ENCODE measurements at places on chromosomes 2 and 18.

DNA sequence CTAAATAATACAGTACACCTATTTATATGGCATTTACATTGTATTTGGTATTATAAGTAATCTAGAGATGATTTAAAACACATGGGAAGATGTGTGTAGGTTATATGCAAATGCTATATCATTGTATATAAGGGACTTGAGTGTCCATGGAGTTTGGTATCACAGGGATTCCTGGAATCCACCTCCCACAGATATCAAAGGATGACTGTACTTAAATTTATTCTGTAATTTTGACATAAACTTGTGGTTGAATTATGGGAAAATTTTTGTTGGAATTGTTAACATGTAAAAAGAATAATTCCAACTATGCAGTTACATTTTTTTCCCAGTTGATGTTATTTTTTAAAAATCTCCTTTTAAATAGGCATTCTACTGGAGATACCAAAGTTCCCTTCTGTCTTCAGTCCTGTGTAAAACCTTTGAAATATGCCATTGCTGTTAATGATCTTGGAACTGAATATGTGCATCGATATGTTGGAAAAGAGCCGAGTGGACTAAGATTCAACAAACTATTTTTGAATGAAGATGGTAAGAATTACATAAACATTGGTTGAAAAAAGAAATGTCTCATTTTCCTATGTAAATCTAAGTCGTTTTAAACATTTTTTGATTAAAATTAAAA lies 24.1 kb downstream of the GLS start:
- DNase-seq = no peak

- no peak for DNase-seq
These were observed 198.0 kb downstream of the ANKRD30B start for GRCh38 chr18:14945984-14946383.

DNA sequence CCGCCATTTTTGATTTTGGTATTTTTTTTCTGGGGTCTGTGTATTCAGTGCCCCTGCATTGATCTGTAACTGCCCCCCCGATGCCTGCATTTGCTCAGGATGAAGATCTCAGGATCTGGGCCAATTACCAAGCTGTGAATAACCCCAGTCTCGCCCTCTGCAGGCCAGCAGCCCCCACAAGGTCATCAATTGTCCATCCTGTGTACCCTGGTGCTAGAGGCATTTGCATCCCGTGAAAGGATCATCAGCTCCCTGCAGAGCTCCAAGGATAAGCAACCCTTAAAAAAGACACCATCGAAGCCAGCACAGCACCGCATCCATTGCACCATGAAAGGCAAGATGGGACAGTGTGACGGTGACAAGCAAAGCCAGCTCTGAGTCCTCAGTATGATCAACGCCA lies 154.1 kb upstream of the KLHL29 start:
- DNase-seq = no peak

- DNase-seq = peak; percentile 27
These were observed 75.8 kb upstream of the ZEB2 start for GRCh38 chr2:144595686-144596072.

DNA sequence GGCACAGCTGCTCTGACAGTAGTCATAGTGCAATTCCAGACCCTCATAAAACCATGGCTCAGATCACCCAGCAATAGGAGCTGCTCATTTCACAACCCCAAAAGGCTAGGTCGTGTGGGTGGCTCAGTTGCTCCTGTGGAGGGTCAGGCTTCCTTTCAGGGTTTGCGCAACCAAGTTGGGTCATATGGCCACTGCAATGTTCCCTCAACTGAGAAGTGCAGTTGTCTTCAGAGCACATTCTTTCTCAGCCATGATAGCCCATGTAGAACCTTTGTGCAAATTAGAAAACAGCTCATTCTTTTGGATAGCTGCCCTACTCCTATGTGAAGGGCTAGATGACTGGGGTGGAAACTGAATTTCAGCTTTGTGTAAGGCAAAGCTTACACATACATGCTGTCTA lies 3.2 kb downstream of the SERPINB13 start:
- no peak for DNase-seq

- peak; percentile 65 for DNase-seq
These were observed at the start of gene KCNK3 for GRCh38 chr2:26692279-26692896. KCNK3 (plus strand) TSS chr2:26692722; CDS start chr2:26692876, 154 bp downstream.

- DNase-seq = no peak
These were observed at the start of gene UGT1A7 for GRCh38 chr2:233681521-233682099. UGT1A7 (plus strand) TSS chr2:233681901; CDS start chr2:233681938, 37 bp downstream.

DNA sequence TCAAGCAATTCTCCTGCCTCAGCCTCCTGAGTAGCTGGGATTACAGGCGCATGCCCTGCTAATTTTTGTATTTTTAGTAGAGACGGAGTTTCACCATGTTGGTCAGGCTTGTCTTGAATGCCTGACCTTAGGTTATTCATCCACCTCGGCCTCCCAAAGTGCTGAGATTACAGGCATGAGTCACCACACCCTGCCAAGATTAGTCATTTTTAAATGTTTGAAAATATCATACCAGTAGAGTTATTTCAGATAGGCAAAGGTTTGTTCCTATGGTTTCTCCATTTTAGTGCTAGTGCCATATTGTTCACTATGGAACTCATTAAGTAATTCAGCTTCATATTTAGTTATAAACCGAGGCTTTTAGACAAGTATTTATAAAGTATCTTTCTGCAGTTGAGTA lies 52.3 kb downstream of the HIBCH start:
- no peak for DNase-seq

- no peak for DNase-seq
These were observed 204.5 kb downstream of the ZFP36L2 start for GRCh38 chr2:43021791-43022509.

DNA sequence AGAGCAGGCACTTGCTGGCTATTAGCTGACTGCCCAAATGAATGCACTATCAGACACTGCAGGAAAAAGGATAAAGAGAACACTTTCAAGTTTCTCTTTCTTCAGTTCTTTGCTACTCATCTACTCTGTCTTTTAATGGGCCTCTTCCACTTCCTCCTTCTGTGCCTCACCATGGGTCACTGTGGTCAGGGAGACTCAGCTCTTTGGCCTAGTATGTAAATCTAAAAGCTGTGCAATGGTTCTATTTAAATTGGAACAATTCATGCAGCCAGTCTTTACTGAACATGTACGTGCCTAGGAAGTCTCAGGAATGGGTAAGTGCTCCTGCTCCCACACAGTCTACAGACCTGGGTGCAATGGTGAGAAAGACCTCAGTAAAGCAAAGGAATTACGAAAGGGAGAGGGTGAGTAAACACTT lies 79.1 kb upstream of the DNMT3A start:
- DNase-seq = no peak

DNA sequence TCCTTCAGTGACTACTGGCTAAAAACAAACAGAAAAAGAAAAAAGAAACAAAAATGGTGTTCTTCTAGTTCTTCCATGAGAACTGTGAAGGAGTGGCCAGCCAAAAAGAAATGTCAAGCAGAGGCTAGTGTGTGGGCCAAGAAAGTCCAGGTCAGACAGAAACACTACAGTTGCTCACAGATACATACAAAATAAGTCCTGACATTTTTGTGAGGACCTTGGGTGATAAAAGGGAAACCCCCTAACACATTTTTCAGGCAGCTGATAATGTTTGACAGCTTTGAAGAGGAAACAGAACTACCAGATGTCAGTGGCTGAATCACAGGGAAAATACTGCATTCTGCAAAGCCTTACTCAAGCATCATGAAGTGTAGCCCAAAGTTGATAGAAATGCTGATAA lies 28.1 kb downstream of the ARHGAP25 start:
- no peak for DNase-seq

GRCh38 chr2:25742501-25742900 lies 69.1 kb upstream of the DTNB start:
- no peak for DNase-seq

DNA sequence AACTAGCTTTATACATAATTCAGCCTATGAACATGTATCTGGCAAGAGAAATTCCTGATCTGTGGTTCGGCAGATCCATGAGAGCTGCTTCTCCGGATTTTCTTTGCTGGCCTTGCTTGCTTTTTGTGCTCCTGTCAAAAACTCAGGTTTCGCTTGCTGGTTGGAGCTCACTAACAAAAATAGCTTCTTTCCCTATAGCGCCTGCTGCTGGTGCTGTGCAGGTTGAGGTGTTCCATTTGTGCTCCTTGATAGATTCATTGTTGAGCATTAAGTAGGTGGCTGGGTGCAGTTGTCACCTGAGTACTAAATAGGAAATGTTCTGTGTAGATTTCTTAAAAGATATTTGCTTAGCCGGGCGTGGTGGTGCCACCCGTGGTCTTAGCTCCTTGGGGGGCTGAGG lies 148.1 kb downstream of the PRPF40A start:
- no peak for DNase-seq

- DNase-seq = peak; percentile 16
These were observed 347.6 kb downstream of the RNF144A start for GRCh38 chr2:7264791-7265190.

DNA sequence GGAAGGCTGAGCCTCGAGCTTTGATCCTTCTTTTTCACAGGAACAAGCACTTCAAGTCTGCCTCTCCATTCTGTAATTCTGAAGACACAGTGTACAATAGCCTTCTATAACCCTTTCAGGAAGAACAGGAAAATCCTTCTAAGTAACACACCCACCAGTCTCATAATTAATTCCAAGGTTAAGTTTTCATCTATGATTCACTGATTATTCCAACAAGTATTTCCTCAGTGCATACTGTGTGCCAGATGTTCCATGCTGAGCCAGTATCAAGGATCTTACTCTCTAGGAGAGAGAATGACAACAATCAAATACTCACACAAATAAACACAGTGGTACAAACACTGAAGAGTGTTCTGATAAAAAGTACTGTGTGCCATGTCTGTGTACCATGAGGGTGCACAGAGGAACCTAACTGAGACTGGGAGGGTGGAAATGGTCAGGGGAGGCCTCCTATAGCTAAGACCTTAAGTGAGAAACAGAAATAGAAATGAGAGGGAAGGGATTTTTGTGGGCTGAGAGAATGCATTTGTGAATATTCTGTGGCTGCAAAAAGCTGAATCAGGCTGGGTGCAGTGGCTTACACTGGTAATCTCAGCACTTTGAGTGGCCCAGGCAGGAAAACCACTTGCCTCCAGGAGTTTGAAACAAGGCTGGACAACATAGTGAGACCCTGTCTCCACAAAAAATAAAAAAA lies 7.3 kb upstream of the MTLN start:
- DNase-seq = no peak

DNA sequence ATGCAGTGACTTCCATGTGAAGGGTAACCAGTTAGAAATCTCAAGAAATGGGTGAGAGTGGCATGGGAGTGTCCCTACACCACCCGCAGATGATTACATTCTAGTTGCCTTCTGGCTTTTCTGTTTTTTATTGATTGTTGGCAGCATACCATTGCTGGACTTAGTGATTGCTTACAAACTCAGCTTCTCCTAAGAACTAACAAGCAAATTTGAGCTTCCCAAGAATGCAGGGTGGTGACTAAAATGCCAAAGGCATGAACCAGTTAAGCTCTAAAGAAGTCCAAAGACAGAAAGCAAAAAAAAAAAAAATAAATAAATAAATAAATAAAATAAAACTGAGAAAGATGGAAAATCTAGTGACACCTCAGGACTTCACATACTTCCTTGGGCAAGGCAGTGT lies 245.5 kb upstream of the PARD3B start:
- DNase-seq = no peak

- DNase-seq = no peak
These were observed 110.9 kb downstream of the NAB1 start for GRCh38 chr2:190759749-190760213.

- DNase-seq = no peak
These were observed 707.0 kb upstream of the ZEB2 start for GRCh38 chr2:145226901-145227300.

DNA sequence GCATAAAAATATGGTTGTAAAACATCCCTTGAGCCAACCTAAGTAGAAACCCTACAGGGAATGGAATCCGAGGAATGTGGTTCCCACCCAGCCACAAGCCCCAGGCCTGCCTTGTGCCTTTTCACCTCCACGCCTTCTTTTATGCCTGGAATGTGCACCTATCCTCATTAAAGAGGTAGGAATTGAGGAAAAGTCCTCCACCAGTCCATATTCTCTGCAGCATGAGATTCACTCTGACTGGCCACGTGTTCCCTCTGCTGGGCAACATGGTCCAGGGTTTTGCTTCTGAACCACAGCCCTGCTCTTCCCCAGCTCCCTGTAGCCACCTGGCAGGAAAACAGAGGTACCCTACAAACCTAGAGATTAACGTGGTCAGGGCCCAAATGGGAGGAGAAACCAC lies 787.9 kb upstream of the RAB6C start:
- no peak for DNase-seq

DNA sequence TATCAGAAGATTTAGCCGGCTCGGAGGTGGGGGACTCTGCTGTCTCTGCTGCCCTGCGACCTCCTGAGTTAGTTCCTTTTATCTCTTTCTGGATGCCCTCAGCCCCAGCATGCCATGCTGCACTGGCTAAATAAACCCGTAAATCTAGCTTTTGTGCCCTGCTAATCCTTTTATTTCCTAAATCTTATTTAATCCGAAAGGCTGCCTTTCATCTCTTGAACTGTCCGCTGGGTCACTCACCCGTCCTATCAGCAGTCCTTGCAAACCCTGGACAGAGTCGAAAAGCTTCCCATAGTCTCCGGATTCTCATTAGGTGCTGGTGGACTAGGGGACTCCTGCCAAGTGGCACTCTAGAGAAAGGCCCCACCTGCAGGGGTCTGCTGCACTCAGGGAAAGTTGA lies 122.0 kb upstream of the APCDD1 start:
- DNase-seq = no peak

DNA sequence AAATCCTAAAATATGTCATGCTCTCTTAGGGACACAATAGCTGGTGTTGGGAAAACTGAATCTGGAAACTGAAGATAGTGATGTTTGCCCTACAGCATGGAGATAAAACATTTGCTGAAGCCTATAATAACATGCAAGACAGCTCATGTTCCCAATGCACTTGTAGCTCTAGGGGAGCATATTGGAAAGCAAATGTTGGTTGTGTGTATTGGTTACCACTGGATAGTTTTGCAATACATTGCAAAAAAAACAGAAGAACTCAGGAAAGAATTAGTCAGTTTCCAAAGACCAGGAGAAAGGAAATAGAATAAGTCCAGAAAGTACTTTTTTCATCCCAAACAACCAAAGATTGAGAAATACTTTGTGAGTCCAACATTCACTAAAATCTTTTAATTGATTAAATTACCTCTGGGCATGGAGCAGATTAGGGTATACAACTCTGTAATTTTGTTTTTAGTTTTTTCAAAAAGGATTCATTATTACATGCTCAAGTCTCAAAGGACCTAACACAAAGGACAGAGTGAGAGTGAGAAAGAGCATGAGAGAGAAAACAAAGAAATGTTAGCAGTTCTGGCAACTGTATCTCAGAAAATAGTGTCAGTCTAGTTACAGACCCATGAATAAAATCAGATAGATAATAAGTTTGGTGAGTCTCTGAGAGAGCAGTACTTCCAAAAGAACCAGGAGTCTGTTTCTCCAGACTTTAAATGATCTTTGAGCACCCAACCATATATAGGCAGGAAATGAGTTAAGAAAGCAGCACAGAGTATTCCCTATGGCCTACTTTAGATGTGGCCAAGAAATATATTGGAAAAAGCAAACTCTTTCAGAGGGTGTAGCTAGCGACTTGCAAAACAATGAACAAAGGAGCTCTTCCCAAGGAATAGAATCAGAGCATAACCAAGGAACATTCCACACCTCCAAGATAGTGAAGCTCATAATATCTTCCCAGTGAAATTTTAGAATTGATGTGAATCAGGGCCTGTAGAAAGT lies 36.6 kb upstream of the COL3A1 start:
- DNase-seq = no peak

GRCh38 chr2:47561906-47562305 lies 158.9 kb downstream of the MSH2 start:
- DNase-seq = no peak

GRCh38 chr2:47422016-47422415 lies 19.1 kb downstream of the MSH2 start:
- DNase-seq = no peak

All from NCI-H524 (cell line).